ENCODE measurements at places on chromosomes 1 and 21. TPM values are rescaled to one million over a fixed set of nuclear protein-coding genes. Genes with fewer than 3 reads are reported as not detected.

GRCh38 chr1:17137441-17137840, 18.2 kb upstream of the PADI2 start:
- DNase-seq = no peak

DNA sequence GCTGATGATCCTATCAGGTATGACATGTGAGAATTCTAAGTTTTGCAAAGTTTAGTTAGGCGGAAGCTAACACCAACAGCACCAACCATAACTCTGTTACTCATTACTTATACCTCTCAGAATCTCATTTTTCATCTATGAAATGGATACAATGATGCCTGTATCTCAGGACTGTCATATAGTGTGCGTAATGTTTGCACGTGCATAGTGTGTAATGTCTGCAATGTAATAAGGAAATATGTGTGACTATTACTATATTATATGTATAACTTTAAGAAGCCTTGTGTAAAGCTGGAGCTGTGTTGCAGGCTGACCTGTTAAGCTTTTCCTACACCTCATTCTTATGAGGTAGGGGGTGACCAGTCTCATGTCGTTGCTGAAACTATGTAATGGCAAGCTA, 13.0 kb downstream of the ADCY10 start:
- DNase-seq = no peak

- no peak for DNase-seq
These were observed 278.2 kb downstream of the DSCAM start for GRCh38 chr21:40568807-40569206.

DNA sequence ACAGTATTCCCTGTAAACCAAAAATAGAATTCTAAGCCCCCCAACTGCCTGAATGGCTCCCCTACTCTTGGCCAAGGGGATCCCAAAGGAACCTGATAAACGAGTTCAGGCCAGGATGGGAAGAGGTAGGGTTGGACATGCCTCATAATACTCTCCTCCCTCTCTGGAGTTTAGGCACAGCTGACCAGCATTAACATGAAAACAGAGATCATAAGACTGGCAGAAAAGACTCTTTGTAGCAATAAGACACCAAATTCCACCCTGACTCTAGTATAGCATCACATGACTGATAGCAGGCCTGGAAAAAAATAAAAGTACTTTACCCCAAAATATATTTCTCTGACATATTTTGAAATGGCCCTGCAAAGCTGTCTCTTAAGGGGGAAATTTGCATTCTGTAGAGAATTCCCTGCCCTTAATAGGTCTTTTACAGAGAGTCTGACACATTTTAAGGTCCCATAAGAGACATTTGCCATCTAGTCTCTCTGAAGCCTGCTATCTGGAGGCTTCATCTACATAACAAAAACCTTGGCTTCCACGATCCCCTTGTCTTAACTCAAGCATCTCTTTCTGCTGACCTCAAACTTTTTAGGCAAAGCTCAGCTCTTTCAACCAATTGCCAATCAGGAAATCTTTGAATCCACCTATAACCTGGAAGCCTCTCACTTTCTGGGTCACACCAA, 55.9 kb downstream of the SIK1 start:
- peak; percentile 34 for DNase-seq

GRCh38 chr21:45438391-45439145, 33.6 kb downstream of the COL18A1 start:
- no peak for DNase-seq

Gene CNIH3
- total RNA-seq = 0.64 TPM

Gene KIAA1614
- 0.79 TPM for total RNA-seq

- no peak for DNase-seq
These were observed 20.5 kb downstream of the RCSD1 start for GRCh38 chr1:167650269-167651160.

- DNase-seq = no peak
These were observed 8.6 kb upstream of the PIGV start for GRCh38 chr1:26779098-26779668.

DNA sequence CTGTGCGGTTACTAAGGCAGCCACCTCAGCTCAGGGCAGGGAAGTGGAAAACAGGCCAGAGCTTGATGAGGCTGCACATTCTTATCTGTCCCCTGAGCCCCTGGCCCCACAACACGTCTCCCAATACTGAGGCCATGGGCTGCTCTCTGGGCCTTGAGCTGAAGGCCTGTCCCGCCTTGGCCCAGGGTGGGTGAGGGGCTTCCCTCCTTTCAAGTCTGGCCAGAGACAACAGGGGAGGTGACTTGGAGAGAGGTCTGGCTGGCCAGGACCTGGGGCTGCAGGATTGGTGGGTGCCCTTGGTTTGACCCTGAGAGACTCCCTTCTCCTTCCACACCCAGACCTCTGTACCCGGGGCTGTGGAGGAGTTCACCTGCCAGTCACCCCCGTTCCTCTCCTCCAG, 563.8 kb downstream of the PTPRU start:
- DNase-seq = peak; percentile 4

Gene CLCNKB
- total RNA-seq = under 0.01 TPM

Gene NBPF4
- not detected for total RNA-seq

Gene ETNK2
- total RNA-seq = 58.7 TPM

Gene NR5A2
- not detected for total RNA-seq

- DNase-seq = no peak
These were observed 711 bp downstream of the GADD45A start for GRCh38 chr1:67685558-67686266.

DNA sequence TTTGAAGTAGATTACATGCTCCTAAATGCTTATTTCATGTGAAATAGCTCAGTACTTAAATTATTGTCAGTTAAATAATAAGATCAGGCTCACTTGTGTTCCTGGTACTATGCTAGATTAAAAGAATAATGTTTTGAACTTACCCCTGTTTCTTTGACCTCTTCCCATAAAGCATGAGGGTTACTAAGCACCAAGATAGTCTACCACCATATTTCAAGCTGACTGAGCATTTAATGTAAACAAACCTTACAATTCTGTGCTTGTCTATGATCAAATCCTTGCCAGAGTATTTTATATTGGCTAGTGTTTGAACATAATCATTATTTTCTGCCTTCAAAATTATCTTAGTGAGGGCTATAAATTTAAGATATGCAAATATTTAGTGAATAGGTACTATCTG, 98.1 kb downstream of the LHX9 start:
- DNase-seq = no peak

GRCh38 chr1:233172201-233172600, 123.3 kb downstream of the PCNX2 start:
- peak; percentile 12 for DNase-seq

DNA sequence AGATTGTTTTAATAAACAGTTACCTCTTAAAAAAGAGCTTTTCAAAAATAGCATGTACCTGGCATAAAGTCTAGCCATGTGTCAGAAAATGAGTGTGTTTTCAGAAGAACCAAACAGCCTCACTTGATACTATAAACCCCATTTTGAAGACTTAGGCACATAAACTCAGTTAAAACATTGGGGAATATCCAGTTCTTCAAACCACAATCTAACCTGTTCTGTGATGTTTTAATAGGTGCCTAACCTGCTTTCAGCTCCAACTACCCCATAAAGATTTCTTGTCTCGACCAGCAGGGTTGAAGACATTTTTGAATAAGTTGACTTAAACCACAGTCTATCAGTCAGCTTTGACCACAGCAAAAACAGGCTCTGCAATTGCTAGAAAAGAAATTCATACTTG, 41.3 kb downstream of the NRDC start:
- no peak for DNase-seq

Gene IL22RA1
- total RNA-seq = 0.26 TPM

- peak; percentile 12 for DNase-seq
These were observed 45.7 kb downstream of the CAPN9 start for GRCh38 chr1:230792691-230793462.

Gene NGF
- total RNA-seq = 1.1 TPM

DNA sequence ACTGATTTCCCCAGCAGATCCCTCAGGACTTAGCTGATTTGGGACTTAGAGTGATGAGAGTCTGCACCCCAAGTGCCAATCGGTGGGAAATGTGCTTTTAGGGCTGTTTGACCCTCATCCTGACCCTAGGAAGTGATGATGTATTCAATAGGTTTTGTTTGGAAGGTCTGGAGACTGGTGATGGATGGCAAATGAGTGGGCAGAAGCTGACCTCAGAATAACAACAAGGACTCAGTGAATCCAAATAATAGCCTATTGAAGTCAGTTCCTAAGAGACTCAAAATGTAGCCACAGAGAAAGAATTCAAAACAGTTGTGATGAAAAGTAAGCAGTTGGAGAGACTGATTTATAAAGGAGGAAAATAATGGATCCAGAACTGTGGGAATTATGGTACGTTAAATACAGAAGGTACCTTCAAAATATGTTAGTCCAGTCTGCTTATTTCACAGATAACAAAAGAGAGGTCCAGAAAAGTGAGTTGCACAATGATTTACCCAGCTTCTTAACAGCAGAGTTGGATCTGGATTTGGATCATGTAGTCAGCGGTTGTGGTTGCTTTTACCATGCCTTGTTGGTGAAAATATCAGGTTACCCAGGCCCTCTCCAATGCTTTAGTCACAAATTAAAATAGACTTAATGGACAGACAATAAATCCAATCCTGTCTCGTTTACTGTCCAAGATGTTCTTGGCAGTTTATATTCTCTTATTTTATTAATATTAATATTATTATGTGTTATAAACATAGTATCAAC, 123.0 kb upstream of the PTBP2 start:
- DNase-seq = no peak

GRCh38 chr1:206634365-206635079, 814 bp upstream of the DYRK3 start:
- peak; percentile 81 for DNase-seq

Gene XCL1
- total RNA-seq = not detected
